CD4-positive, alpha-beta T cell (primary cell): ENCODE measurements at places on chromosomes 12 and 14.

GRCh38 chr14:77667331-77667730 lies 40.5 kb downstream of the ALKBH1 start:
- no peak for DNase-seq

DNA sequence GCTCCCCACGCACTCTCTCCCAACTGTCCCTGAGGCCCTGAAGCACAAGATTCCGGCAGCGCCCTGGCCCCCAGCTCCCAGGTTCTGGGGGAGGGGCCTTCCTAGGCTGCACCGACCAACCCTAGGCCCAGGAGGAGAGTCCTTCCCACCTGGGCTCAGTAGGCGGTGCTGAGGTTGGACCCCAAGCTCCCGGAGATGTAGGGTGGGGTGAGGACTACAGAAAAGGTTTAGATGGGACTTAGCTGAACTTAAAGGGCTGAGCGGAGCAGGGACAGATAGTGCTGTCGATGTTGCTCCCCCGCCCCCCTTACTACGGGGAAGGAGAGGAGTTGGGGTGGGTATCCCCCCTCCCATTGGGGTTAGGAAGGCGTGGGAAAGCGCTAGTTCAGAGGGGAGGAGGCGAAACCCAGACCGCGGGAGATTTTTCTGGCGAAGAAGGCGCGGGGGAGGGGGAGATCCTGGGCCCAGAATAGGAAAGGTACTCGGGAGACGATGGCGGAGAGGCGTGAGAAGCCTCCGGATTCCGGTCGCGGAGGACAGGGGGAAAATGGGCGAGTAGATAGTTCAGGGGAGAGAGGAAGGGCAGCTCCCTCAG lies 4.2 kb upstream of the BAZ2A start:
- no peak for DNase-seq

- no peak for DNase-seq
Observed at GRCh38 chr14:96817750-96818666, 20.8 kb downstream of the VRK1 start.

DNA sequence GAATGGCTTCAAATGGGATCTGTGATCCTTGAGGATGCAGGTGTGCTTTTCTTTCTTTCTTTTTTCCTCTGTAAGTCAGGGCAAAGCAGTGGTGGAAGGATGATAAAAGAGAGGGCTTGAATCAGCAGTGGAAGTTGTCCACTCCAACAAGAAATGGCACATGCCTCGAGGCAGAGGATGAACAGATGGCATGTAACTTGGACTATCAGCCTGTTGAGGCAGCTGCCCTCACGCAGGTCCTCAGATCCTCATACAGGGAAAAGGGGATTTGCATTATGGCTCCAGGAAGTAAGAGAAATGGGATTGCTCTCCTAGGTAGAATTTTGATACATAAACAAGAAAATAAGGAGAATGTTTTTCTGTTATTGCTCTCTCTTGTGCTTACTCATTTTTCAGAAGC lies 368.0 kb downstream of the FUT8 start:
- no peak for DNase-seq

DNA sequence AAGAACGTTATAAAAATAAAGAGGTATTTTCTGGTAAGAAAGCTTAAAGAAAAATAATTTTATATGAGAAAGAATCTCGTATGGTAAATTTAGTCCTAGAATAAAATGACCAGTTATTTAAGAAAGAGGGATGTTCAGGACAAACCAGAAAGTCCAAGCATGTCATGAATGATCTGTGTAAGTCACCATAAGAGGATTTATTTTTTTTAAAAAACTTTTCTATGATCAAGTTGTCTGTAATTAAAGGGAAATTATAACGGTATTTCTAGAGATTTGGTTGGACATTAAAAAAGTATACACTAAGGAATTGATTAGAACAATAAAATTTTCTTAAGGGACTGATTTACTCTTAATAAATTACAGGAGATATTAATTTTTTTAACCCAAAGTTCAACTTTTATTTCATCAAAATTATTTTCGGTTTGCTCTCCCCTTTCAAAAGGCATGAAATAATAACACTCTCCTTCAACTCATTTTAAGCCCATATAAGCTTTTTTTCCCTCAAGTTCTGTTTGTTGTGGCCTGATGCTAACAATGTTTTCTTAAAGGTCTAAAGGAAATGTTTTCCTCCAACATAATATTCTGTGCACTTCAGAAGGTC lies 49.9 kb upstream of the CPSF6 start:
- DNase-seq: no peak

DNA sequence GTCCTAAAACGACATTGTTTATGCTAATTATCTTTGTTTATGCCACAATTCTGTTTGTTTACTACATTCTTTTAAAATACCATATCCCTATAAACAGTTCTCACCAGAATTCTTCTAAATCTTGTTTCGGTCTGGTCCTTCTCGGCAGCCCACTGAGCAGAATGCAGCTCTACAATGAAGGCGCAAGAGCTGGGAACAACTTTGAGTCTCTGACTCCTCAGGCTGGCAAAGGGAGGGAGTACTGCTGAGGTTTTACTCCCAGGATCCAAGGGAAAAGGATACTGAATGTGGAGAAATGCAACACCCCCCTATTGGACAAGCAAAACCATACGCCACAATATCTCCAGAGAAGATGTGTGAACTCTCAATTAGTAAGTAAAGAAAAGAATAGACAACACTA lies 5.4 kb downstream of the SOX5 start:
- no peak for DNase-seq

DNA sequence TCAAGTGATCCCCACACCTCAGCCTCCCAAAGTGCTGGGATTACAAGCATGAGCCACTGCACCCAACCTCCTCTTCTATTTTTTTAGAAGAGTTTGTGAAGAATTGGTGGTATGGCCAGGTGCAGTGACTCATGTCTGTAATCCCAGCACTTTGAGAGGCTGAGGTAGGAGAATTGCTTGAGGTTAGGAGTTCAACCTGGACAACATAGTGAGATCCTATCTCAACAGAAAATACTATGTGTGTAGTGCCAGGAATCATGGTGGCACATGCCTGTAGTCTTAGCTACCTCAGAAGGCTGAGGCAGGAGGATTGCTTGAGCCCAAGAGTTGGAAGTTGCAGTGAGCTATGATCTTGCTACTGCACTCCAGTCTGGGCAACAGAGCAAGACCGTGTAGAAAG lies 5.5 kb upstream of the ATF7 start:
- DNase-seq: no peak

GRCh38 chr12:57229046-57229633 lies 371 bp upstream of the SHMT2 start:
- DNase-seq: peak; percentile 65

- DNase-seq: no peak
Observed at GRCh38 chr12:11839091-11839641, 189.7 kb downstream of the ETV6 start.

DNA sequence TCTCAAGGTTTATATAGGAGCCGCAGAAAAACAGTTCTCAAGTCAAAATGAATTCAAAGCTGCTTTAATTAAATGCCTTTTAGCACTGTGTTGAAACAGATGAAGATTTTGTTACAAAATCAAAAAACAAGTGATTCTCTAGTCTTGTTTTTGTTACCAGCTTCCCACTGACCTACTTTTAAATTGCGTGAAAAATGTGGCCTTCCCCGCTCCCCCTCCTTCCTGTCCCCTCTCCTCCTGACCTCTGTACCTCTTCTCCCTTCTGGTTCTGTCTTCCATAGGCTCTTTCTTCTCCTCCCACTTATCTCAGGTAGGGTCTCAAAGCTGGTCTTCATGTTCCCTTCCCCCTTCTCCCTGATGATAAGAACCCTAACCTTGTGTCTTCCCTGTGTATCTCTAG lies 90.0 kb upstream of the MDM1 start:
- DNase-seq: no peak

DNA sequence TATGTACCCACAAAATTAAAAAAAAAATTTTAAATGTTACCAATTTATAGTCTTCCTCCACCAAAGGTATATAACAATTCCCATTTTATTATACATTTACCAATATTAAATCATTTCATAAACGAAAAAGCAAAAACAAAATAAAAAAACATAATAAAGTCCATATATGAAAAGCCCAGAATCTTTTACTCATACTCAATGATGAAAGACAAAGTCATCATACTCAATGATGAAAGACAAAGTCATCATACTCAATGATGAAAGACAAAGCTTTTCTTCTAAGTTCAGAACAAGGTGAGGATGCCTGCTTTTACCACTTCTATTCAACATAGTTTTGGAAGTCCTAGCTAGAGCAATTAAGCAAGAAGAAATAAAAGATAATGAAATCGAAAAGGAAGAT lies 28.1 kb downstream of the TMEM116 start:
- no peak for DNase-seq

DNA sequence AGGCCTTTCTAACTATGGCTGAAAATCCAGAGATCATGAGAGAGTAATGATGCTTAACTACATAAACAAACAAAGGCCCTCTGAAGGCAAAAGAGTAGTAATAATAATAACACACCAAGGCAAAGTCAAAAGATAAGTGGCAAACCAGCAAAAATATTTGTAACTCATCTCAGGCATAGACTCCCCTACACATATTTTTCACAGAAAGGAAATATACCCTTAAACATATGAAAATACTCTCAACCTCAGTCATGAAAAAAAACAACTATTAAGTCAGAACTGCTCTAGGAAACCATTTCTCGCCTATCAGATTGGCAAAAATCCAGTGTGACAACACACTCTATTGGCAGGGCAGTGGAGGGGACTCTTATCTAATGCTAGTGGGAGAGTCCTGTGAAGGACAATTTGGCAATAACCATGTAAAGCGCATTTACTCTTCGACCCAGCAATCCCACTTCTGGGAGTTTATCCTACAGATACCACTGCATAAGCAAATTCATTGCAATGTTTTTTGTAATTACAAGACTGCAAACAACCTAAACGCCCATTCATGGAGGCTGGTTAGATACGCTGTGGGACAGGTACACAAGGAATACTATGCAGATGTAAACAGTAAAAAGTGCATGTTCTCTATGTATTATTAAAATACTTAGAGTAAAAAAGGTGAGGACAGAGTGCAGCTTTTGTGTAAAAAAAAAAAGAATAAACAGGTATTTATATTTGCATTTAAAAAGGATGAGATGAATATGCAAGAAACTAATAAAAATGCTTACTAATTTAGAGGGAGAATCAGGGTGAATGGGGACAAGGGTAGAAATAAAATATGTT lies 26.0 kb upstream of the IL22 start:
- DNase-seq: no peak
